ENCODE measurements at places on chromosomes 5 and 9. TPM values are rescaled to one million over a fixed set of nuclear protein-coding genes. Genes with fewer than 3 reads are reported as not detected.
A peak's percentile ranks its signal among the peaks of the same experiment; 100 is the strongest.

Gene ROR2
- total RNA-seq: not detected

DNA sequence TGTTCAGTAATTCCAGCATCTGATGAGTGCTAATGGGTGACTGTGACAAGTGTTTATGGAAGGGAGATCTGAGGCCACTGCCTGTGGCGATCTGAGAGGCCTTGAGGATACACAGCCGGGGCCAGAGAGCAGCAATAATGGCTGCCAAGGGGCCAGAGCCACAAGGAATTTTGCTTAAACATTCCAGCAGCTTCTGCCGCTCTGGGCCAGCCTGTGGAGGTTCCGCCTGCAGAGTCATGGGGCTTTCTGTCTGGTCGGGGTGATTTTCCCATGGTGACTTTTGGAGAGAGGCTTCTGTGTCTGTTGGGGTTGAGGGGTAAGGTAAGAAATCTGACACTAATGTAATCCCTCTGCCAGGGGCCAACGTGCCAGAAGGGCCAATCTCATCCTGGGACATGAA, 353.5 kb downstream of the ADAMTS6 start:
- peak; percentile 62 for DNase-seq

DNA sequence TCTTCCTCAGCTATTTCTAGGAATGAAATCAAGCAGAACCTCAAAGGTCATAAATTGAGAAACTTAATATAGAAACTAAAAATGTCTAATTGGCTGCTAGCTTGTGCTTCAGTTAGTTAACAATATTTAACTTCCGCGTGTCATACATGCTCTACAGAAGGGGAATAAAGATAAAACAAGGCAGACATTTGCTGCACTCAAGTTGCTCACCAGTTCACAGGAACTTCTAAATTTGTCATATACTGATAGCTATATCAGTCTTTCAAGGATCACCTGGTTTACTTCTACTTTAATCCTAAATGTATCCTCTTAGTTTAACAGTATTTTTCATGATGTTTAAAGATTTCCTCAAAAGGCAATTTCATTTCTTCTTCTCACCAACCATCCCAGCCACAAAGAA, 8.4 kb downstream of the CCNH start:
- DNase-seq: no peak

DNA sequence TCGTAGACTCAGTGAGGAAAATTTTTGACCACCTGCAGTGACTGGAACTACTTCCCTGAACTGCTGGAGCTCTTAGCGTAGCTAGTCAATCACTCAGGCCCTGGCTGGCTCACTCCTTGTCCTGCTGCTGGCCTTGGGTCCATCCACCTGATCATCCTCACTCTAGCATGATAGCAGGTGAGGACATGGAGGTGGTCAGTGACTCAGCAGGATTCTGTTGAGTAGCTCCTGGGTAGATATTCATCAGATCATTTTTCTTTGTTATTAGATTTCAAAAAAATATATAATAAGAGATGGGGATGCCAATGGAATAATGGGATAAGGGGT, 25.0 kb upstream of the SEMA4D start:
- DNase-seq: no peak

DNA sequence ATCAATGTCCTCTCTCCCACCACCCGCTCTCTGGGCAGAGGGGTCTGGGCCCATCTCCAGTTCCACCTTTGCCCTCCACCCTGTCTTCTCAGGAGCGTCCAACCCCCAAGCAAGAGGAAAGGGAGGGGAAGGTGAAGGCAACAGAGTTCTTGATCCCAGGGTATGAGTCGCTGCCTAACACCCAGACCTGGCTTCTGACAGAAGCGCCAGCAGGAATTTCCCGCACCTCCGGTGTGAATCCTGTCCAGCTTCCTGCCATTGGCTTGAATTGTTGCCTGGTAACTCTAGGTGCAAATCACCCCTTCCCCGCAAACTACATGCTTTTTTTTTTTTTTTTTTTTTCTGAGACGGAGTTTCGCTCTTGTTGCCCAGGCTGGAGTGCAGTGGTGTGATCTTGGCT, 84.2 kb upstream of the IER5L start:
- DNase-seq: no peak

DNA sequence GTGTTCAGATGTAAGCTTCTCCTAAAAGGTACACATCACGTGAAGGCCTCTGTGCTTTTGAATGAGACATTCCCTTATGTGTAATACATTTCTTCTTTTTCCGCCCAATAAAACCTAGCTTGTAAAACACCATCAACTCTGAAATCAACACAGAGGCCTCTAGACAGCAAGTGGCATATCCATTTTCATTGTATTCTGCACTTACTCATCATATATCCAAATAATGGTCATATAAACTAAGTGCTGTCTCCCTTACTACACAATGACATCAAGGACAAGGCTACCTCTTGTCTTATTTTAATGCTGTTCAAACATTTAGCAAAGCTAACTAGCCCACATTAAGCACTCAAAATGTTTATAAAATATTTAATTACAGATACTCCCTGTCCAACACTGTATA, 108.5 kb downstream of the ELAVL2 start:
- DNase-seq: no peak

GRCh38 chr9:106728860-106729259, 134.1 kb upstream of the ZNF462 start:
- DNase-seq: no peak

Measured in SJCRH30 (cell line).